Brain (organoid and tissue), 16 donors: ENCODE measurements at places on chromosomes 7 and 10.

DNA sequence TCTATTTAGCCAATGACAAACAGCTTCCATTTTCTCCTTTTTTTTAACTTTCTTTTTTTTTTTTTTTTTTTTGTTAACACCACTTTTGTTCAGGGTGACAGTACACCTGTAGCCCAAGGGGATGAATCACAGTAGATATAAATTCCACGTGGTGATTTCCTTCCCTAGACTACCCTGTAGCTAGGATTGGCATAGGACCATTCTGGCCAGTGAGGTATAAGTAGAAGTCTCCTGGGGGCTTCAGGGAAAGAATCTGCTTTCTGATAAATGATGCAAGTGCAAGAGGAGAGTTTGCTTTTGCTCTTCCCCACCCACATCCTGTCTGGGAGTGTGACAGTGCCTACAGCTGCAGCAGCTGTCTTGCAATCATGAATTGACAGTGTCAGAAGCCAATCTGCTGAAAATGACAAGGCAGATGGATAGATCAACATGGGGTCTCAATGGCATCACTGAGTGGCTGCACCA is 63.2 kb upstream of the TOMM7 start:
- DNase-seq = peak; percentile 29

- peak; percentile 31 for DNase-seq
These were observed 94.3 kb downstream of the IQUB start for GRCh38 chr7:123440101-123440548.

- DNase-seq = no peak
These were observed 143.3 kb downstream of the TES start for GRCh38 chr7:116353647-116354046.

- no peak for DNase-seq
These were observed 107.3 kb downstream of the NRCAM start for GRCh38 chr7:108348913-108349312.

DNA sequence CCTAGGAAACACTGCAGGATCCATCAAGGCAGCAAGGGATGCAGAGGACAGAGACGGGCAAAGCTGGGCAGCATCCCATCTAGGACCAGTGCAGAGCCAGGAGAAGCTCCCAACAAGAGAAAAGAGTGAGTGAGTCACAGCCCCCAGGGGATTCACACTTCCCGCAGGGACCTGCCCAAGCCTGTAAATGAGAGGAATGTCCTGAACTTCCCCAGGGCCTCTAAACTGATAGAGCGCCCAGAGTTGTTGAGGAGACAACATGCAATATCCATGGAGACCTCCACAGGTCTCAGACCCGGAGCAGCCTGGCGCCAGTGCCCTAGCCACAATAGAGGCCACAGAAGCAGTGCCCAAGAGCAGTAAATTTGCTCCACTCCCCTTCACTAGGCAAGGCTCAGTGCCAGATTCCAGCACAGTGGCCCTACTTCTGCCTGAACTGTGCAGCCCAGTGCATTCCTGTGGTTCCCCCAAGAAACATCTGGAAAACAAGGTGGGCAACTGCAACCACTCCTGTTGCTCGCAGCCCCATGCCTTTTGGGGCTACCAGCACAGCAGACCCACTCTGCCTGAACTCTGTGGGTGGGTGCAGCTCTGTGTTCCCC is 567.5 kb downstream of the POM121L12 start:
- no peak for DNase-seq

GRCh38 chr10:61633665-61634064 is 29.1 kb upstream of the CABCOCO1 start:
- DNase-seq = no peak

DNA sequence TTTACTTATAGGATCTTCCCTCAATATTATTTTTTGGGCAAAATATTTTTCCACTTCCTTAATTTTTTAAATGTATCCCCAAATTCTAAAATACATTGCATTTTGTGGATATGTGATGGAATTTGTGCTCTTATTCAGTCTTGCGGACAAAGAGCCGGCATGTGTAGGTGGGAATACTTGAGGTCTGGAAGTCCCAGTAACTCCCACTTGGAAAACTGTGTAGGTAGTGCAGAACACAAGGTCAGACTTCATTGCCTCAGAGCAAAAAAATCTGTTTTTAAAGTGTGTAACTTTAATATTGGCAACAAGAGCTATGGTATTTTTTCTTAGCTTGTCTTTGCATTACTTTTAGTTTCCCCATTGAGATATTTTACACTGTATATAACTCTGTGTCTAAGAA is 68.5 kb upstream of the SEMA3A start:
- no peak for DNase-seq

DNA sequence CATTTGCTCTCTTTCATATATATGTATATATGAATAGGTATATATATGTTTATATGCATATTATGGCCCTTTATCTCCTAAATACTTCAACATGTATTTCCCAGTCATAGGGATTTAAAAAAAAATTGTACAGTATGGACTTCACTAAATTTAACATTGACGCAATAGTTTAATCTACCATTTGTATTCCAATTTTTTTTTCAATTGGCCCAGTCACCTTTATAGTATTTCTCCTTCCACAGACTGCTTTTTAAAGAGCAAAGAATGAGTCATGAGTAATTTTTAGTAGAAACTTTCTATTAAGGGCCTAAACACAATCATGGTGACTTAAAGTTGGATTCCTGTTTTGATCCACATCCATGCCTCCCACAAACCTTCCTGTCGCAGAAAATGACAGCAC is 20.5 kb downstream of the CCSER2 start:
- no peak for DNase-seq

- DNase-seq = no peak
These were observed 42.9 kb downstream of the HK1 start for GRCh38 chr10:69321039-69321715.

DNA sequence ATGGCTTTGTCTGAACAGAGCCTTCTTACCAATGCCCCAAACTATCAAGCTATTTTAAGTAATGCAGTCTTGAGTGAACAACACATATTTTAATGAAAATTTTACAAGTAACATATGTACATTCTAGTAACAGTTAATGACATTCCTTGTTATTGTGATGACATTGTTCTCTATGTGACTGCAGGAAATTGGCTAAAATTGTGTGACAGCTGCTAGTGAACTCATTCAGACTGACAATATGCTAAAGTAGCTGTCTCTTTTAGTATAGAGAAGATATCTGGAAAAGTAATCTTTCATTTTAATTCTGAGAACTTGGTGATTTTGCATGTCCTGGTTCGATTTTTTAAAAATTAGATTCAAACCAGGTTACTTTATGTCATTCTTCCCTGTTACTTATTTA is 259.8 kb upstream of the MAGI2 start:
- no peak for DNase-seq

- DNase-seq = no peak
These were observed 441 bp downstream of the FBH1 start for GRCh38 chr10:5890452-5890915.

- DNase-seq = no peak
These were observed 154.5 kb downstream of the RNF133 start for GRCh38 chr7:122544463-122544862.

- DNase-seq = no peak
These were observed 4.2 kb downstream of the ZMIZ2 start for GRCh38 chr7:44752822-44753221.

GRCh38 chr7:121563177-121563576 is 167.1 kb upstream of the FAM3C start:
- DNase-seq = no peak

DNA sequence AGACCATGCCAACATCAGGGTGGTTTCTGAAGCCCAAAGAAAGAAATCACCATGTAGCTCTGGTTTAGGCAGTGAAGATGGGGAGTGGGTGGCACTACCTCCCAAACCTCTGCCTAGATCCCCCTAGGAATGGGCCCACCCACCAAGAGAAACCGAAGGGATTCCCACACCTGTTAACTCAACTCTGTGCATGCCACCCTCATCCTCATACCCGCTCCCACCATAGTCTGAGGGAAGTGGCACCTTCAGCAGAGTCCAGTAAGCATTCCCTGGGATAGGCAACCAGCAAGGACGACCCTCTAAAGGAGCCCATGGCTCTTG is 1.7 kb upstream of the PLXNA4 start:
- DNase-seq = no peak

DNA sequence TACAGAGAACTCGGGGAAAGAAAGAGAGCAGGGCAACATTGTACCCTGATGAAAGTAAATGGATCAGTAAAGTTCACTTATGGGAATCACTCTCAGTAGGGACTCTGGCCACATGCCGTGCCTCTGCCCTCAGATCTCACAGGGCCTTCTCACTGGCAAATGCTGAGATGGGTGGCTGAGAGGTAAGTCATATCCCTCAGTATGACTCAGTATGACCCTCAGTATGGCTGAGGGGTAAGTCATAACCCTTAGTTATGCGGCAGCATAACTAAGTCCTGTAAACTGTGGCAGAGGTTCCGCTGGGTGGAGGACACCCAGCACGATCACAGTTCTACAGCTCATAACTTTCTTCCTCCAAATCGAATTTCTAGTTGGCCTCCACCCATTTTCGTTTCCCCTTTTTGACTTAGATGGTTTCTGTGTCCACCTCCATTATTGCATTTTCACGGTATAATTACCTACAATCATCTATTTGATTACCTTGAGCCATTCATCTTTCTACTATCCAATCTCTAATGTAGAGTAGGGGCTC is 26.5 kb upstream of the WNT16 start:
- DNase-seq = no peak

- no peak for DNase-seq
These were observed 94.6 kb downstream of the DNAJB6 start for GRCh38 chr7:157431173-157431950.

DNA sequence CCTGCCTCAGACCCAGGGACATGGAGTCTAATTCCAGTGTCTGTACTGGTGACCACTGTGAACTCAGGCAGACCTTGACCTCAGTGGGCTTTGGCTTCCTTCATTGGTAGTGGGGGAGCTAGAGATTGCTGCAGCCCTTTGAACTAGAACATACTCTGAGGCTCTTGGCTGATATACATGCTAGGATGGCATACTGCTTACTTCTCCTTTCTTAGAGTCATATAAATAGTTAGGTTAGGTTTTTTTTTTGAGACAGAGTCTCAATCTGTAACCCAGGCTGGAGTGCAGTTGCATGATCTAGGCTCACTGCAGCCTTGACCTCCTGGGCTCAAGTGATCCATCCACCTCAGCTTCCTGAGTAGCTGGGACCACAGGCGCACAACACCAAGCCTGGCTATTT is 49.7 kb downstream of the TMEM178B start:
- DNase-seq = no peak

- DNase-seq = no peak
These were observed 170.9 kb upstream of the MAGI2 start for GRCh38 chr7:79624336-79624735.

DNA sequence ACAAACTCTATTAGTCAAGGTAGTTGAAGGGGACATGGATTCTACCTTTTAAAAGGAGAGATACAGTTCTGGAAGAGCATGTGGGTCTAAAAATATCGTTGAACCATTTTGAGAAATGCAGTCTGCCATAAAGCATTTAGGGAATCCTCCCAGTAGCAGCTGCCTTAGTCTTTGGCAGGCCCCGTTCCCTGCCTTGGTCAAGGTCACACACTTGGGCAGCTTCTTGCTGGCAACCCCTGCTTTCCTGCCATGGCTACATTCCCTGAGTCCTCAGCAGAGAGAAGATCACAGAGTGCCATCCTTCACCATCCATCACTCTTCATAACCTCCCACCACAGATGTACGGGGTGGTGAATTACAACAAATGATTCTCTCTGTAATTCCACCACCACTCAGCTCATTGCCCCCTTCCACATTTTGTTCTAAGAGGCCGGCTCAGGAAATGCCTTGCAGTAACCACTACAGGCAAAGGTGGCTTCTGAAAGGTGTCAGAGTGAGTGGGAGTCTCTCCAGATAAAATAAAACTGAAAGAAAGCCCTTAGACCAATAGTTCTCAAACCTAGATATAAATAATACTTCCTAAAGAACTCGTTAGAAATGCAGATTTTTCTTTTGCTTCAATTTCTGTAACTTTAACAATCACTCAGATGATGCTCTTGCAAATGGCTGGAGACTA is 121.4 kb upstream of the STK17A start:
- DNase-seq = no peak

DNA sequence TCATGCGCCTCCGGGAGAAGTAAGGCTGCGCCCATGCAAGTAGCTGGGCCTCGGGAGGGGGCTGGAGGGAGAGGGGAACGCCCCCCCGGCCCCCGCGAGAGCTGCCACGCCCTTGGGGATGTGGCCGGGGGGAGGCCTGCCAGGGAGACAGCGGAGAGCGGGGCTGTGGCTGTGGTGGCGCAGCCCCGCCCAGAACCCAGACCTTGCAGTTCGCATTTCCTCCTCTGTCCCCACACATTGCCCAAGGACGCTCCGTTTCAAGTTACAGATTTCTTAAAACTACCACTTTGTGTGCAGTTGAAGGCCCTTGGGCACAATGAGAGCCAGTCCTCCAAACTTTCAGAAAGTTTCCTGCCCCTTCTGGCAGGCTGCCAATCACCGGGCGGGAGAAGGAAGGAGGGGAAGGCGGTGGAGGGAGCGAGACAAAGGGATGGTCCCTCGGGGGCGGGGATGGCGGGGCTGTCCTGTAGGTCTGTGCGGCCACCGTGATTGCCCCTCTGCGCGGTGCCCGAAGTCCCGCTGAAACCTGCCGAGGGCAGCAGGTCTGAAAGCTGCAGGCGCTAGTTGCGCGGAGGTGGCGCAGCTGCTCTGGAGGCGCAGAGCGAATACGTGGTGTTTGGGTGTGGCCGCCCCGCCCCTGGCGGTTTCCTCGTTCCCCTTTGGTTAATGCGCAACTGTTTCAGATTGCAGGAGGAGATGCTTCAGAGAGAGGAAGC is 2.1 kb downstream of the VIM start:
- peak; percentile 81 for DNase-seq

DNA sequence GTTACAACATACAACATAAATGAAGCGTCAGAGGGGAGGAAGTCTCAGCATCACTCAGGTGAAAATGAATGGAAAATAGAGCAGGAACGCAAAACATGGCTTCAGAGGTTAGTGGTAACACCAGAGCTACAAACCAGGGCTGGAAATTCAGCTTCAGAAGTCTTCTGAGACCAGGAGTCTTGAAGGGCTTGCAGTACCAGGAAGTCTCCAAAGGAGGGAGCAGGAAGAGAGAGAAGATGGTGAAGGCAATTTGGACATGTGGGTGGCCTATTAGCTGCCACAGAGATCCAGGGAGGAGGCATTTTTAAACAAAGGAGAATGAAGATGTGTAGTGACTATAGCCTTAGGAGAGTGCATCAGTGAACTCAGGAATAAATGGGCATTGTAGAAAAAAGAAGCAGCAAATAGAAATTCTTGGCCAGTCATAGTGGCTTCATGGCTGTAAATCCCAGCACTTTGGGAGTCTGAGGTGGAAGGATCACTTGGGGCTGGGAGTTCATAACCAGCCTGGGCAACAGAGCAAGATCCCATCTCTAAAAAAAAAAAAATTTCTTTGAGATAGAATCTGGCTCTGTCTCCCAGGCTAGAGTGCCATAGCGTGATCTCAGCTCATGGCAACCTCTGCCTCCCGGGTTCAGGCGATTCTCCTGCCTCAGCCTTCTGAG is 9.3 kb upstream of the TET1 start:
- DNase-seq = peak; percentile 82

- peak; percentile 10 for DNase-seq
These were observed 144.0 kb upstream of the RET start for GRCh38 chr10:42932735-42933447.

GRCh38 chr7:119515214-119515613 is 757.8 kb upstream of the KCND2 start:
- DNase-seq = no peak
